ENCODE measurements at places on chromosomes 16 and 17.
A peak's percentile ranks its signal among the peaks of the same experiment; 100 is the strongest.

DNA sequence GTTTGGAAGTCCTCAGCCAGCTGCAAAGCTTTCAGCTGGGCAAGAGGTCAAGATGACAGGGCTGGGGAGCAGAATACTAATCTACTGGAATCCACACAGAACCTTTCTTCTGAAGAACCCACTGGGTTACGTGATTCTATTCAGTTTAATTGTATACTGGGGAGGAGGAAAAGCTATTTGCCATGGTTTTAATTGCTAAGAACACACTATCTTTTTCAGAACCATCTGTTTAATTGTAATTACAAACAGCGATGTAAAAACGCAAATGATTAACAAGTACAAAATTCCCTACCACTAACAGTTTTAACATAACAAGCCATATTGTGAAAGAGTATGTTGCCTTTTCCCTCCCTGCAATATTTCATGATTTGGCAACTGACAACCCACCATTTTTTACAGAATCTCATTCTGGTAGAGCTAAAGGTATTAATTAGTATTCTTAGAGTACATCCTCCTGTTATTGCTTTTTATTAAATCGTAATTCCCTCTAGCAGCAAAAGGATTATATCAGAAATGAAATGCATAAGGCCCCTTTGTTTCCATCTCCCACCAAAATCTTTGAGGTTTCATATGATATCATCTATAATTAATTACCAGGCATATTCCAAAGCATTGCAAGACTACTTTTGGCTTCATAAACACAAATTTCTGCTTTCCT is 12.1 kb downstream of the HYDIN start:
- H3K4me3 ChIP-seq = no peak overlapping the region
- H3K27me3 ChIP-seq = no peaks in the 10 kb centered on the region
- H3K4me1 ChIP-seq = no peaks in the 10 kb centered on the region
- no peaks in the 10 kb centered on the region for H3K36me3 ChIP-seq

DNA sequence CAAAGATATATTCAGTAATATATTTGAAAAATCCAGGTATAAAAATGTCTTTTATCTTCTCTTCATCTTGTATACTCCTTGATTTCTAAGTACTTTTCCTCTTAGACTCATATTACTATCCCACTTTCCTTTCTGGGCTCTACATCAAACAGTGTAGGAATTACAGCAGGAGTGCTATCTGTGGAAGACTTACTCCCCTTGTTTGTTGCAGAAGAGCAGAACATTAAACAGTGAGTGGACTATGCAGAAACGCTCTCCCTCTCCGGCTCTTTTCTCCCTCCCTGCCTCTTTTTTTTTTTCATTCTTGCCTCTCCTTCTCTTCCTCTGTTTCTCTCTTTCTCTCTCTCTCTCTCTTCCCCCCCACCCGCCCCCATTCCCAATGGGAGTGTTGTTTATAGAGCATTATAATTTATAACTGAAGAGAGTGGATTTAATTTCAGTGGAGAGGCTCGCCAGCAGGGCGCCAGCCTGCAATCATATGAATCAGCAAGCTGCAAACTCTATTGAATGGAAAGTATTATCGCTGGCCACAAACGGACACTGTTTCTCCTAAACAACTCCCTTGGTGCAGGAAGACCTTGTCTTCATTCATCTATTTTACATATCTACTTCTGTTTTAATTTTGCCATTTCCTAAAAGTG is 242.3 kb upstream of the TBX2 start:
- H3K27ac ChIP-seq = no peak overlapping the region
- H3K4me1 ChIP-seq = no peaks in the 10 kb centered on the region
- no peak for DNase-seq
- no peak overlapping the region for H3K4me3 ChIP-seq
- no peaks in the 10 kb centered on the region for H3K27me3 ChIP-seq
- H3K36me3 ChIP-seq = no peaks in the 10 kb centered on the region

DNA sequence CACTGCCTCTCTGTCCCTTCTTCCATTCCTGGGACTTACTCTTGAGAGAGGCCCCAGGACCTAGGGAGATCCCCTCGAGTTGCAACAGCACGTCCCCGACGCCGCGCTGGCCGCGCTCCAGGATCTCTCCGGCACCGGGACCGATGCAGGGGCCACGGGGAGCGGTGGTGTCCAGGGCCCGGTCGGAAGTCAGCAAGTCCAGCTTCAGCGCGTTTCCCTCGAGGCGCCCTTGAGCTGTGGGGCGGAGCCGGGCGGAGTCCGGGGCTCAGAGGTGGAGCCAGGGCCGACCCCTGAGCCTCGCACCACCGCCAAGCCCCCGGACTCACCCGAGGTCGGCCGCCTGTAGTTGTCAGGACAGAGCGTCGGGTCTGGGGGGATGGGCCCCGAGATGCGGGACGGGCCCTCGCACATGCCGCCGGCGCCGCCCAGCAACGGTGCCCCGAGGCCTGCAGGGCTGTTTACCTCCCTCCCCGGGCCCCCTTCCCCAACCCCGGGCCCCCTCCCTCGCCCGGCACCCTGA is 458 bp downstream of the ENKD1 start:
- no peak overlapping the region for H3K27ac ChIP-seq
- no peaks in the 10 kb centered on the region for H3K27me3 ChIP-seq
- peaks cover 19% of the 10 kb centered on the region for H3K4me1 ChIP-seq
- no peaks in the 10 kb centered on the region for H3K36me3 ChIP-seq

DNA sequence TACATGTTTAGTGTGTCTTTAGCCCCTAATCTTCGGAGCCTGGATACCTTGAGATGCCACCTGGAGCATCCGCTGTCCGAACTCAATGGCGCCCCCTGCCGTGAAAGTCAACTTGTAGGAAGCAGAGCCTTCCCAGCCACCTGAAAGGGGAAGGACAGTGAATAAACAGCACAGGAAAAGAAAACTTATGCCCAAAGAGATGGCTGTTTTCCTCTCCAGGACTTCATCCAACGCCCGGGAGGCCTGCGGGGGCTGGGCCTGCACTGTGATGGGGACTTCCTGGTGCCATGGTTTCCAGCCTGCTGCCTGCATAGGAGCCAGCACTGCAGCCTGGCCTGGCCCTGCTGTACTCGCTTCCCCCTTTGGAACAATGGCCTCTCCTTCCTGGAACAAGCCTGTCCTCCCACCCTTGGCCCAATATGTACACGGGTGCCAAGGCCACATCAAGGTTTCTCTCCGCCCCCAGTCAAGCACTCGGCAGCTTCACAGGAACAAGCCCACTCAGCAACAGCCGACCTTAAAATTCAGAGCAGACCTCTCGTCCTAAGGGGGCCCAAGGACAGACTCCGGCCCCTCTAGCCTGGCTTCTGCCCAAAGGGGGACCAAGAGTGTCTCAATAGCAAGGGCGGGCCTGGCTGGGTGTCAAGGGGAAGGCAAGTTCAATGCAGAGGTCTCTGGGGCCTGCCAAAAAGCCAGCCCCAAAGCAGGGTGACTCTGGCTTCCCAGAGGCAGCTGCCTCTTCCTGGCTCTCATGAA is 4.5 kb upstream of the UNC13D start:
- DNase-seq = peak; percentile 51
- no peaks in the 10 kb centered on the region for H3K27me3 ChIP-seq
- peak overlapping the region; percentile 39 for H3K27ac ChIP-seq
- H3K4me3 ChIP-seq = no peak overlapping the region
- H3K4me1 ChIP-seq = peaks cover 46% of the 10 kb centered on the region

- DNase-seq = no peak
- H3K27me3 ChIP-seq = peaks cover 57% of the 10 kb centered on the region
- no peaks in the 10 kb centered on the region for H3K36me3 ChIP-seq
- no peaks in the 10 kb centered on the region for H3K4me1 ChIP-seq
- no peak overlapping the region for H3K4me3 ChIP-seq
Observed at GRCh38 chr17:38571833-38572668, 33.7 kb downstream of the SRCIN1 start.

DNA sequence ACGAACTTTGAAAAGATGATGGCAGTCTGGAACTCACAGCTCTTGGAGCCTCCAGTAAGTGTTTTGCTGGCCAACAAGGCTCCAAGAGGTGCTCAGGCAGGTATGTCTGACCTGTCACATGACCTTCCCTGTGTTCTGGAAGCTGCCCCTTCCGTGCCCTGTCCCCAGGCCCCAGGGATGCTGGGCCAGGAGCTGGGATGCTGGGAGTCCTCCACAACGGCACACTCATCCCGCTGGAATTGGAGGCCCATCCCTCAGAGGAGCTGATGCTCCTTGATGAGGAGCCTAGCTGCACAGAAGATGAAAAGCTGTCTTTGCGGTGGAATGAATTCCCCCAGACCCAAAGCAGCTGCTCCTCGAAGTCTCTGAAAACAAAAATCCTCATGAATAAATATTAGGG is 47.8 kb downstream of the HOXB1 start:
- peaks cover 6% of the 10 kb centered on the region for H3K27me3 ChIP-seq
- DNase-seq = no peak
- no peaks in the 10 kb centered on the region for H3K36me3 ChIP-seq
- H3K4me3 ChIP-seq = no peak overlapping the region
- H3K27ac ChIP-seq = no peak overlapping the region
- peaks cover 2% of the 10 kb centered on the region for H3K4me1 ChIP-seq

Measured in endothelial cell of umbilical vein (primary cell).